Aorta (tissue), 5 donors: ENCODE measurements at places on chromosomes 4 and X. TPM values are rescaled to one million over a fixed set of nuclear protein-coding genes. Genes with fewer than 3 reads are reported as not detected.
A peak's percentile ranks its signal among the peaks of the same experiment; 100 is the strongest.

The FAM9B gene
- total RNA-seq: not detected

- no peak for DNase-seq
- no peak overlapping the region for H3K4me3 ChIP-seq
- no peaks in the 10 kb centered on the region for H3K36me3 ChIP-seq
- no peaks in the 10 kb centered on the region for H3K4me1 ChIP-seq
- H3K27ac ChIP-seq: no peak overlapping the region
- no peaks in the 10 kb centered on the region for H3K27me3 ChIP-seq
Observed at GRCh38 chr4:63211776-63212479, 1197.3 kb downstream of the TECRL start.

DNA sequence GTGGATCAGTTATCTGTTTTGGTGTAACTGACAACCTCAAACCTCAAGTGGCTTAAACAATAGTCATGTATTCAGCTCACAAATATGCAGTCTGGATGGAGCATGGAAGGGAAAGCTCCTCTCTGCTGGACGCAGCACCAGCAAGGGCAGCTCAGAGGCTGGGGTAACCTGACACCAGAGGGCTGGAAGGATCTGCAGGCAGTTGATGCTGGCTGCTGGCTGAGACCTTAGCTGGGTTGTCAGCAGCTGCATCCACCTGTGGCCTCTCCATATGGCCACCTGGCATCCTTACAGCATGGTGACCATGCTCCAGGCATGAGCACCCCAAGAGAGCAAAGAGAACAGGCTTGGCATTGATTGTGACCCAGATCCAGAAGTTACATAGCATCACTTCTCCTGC is 46.7 kb downstream of the ENPP6 start:
- no peaks in the 10 kb centered on the region for H3K27me3 ChIP-seq
- no peak overlapping the region for H3K4me3 ChIP-seq
- H3K4me1 ChIP-seq: no peaks in the 10 kb centered on the region
- H3K36me3 ChIP-seq: no peaks in the 10 kb centered on the region
- H3K27ac ChIP-seq: no peak overlapping the region
- no peak for DNase-seq

The CENPVL2 gene
- not detected for total RNA-seq

DNA sequence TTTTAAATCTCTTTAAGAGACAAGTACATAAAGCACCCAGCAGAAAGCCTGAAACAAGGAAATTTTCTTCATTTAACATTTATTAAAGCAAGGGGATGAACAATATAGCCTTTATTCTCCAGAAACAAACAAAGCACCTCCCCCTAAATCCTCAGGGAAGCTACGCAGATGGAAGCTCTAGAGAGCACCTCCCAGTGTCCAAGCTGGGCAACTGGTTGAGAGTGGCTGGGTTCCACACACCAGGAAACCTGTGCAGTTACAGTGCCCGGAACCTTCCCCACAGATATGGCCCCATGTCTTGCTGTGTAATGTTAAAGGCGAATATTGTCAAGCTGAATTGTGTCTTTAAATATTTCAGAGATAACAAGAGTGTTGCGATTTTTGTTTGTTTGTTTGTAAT is 8.9 kb upstream of the TRIML1 start:
- no peak for DNase-seq
- H3K4me3 ChIP-seq: no peak overlapping the region
- H3K27ac ChIP-seq: no peak overlapping the region
- no peaks in the 10 kb centered on the region for H3K4me1 ChIP-seq
- H3K36me3 ChIP-seq: no peaks in the 10 kb centered on the region

DNA sequence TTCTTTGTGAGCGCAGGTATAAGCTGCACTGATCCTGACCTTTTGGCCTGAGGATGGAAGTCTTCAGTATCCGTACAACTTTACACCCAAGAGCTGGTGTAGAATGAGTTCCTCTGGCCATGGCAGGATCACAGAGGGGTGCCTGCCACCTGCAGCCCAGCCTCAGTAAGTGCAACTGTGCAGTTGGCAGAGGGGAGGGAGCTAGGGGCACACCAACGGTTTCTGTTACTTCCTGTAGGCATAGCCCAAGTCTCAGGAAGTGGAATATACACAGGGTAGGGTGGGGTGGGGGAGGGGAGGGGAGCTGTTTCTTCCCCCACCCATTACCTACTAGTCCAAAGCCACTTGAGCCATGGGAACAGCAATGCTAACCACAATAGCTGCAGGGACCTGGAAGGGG is 85.4 kb upstream of the GBA3 start:
- no peak overlapping the region for H3K27ac ChIP-seq
- no peak overlapping the region for H3K4me3 ChIP-seq
- no peaks in the 10 kb centered on the region for H3K36me3 ChIP-seq
- no peaks in the 10 kb centered on the region for H3K4me1 ChIP-seq

The MGAT4D gene
- total RNA-seq: not detected

GRCh38 chrX:40908026-40908425 is 172.7 kb upstream of the MED14 start:
- DNase-seq: no peak
- no peak overlapping the region for H3K27ac ChIP-seq
- no peaks in the 10 kb centered on the region for H3K27me3 ChIP-seq
- H3K36me3 ChIP-seq: no peaks in the 10 kb centered on the region
- H3K4me1 ChIP-seq: no peaks in the 10 kb centered on the region
- no peak overlapping the region for H3K4me3 ChIP-seq

DNA sequence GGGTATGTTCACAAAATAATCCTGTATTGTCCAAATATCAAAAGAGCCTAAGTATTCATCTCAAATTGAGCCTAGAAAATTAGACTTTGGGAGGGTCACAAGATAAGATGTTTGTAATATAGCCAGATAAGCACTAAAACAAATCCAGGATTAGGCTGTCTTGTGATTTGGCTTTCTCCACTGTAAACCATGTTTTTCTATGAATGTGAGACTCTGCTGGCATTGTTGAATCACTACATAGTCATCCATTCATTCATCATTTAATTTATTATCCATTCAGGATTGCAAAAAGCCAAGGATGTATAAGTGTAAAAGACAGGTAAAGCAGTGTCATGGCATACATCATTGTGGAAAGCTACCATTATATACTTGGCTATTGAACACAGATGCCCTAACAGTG is 148.0 kb downstream of the GRID2 start:
- no peak for DNase-seq
- H3K27me3 ChIP-seq: no peaks in the 10 kb centered on the region
- H3K36me3 ChIP-seq: no peaks in the 10 kb centered on the region
- no peaks in the 10 kb centered on the region for H3K4me1 ChIP-seq
- no peak overlapping the region for H3K4me3 ChIP-seq

- no peaks in the 10 kb centered on the region for H3K4me1 ChIP-seq
- DNase-seq: no peak
- no peaks in the 10 kb centered on the region for H3K36me3 ChIP-seq
- no peak overlapping the region for H3K4me3 ChIP-seq
- no peaks in the 10 kb centered on the region for H3K27me3 ChIP-seq
Observed at GRCh38 chr4:92060333-92060732, 243.4 kb upstream of the GRID2 start.

DNA sequence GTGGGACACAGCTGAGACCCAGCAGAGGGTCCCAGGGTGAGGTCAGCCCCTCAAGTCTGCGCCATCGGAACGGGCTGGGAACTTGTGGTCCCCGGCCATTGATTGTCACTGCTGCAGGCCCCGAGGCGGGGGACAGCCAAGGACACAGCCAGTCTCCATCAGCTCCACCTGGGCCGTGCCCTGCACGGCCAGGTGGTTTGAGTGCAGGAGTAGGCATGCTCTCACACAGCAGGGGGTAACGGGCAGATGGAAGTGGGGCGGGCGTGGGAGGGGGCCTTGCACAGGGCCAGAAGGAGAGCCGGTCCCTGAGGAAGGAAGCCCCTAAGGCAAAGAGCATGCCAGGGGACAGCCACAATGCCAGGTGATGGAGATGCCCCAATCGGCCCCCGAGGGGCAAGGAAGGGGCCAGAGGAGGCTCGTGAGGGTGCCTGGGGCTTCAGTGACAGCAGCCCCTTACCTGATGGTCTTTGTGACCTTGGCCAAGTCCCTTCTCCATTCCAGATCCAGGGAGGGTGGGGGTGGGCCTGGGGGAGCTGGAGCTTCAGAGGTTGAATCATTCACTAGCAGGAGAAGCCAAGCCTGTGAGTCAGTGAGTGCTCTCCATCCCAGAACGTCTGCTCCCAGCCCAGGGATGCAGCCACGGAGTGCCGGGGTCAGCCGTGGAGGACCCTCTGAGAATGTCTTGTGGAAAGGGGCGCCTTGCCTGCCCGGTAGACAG is 2.3 kb downstream of the ATP2B3 start:
- H3K4me3 ChIP-seq: no peak overlapping the region
- DNase-seq: no peak
- no peaks in the 10 kb centered on the region for H3K4me1 ChIP-seq
- H3K36me3 ChIP-seq: no peaks in the 10 kb centered on the region
- H3K27ac ChIP-seq: no peak overlapping the region
- H3K27me3 ChIP-seq: no peaks in the 10 kb centered on the region

DNA sequence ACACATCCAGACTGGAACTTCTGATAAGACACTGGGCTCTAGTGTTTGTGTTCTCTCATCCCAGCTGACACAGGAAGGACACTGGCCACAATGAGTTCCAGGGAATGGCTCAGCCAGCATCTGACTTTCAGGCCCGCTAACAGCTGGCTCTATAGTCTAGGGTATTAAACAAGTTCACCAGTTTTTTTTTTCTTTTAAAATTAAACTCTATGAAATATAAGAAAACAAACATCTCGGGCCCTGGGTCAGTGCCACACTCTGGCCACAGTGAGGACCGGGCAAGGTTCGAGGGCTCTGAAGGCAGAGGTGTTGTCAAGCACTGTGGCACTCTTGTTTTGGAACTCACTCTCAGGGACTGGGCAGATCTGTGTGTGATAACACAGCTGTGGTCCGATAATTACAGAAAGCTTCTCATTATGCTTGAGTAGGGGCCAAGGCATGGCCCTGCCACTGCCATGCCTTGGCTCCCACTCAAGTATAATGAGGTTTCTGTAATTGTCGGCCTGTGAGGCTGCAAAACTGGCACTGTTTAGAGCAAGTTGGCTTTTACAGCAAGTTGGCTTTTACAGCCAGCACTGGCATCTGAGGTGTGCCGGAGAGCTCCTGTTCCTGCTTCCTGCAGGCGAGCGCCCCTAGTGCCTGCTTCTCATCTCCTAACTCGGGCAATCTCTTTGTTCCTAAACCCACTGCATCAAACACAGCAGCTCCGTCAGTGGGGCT is 62.8 kb downstream of the PPP1R2C start:
- no peaks in the 10 kb centered on the region for H3K27me3 ChIP-seq
- no peaks in the 10 kb centered on the region for H3K36me3 ChIP-seq
- peak; percentile 82 for DNase-seq
- peak overlapping the region; percentile 18 for H3K27ac ChIP-seq
- H3K4me3 ChIP-seq: no peak overlapping the region

DNA sequence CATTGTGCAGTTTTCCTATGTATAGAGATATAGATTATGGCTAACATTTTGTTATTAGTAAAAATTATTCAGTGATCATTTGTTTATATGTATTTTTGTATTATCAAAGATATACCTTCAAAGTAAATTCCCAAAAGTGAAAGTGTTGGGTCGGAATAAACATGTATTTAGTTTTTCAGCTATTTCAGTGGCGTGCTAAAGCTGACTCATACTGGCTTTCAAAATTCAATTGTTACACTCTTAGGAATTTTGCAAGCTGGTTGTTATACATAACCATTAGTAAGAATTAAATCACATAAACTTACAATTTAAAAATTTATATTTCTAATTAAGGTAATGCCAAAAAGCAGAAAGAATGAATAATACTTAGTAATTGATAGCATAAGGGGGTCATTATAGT is 288.4 kb upstream of the NRK start:
- no peak overlapping the region for H3K27ac ChIP-seq
- no peaks in the 10 kb centered on the region for H3K36me3 ChIP-seq
- no peaks in the 10 kb centered on the region for H3K27me3 ChIP-seq
- DNase-seq: no peak
- no peak overlapping the region for H3K4me3 ChIP-seq
- no peaks in the 10 kb centered on the region for H3K4me1 ChIP-seq

- H3K4me3 ChIP-seq: no peak overlapping the region
- no peak for DNase-seq
- no peaks in the 10 kb centered on the region for H3K27me3 ChIP-seq
- H3K4me1 ChIP-seq: no peaks in the 10 kb centered on the region
Observed at GRCh38 chr4:16489226-16489625, 263.0 kb upstream of the TAPT1 start.

DNA sequence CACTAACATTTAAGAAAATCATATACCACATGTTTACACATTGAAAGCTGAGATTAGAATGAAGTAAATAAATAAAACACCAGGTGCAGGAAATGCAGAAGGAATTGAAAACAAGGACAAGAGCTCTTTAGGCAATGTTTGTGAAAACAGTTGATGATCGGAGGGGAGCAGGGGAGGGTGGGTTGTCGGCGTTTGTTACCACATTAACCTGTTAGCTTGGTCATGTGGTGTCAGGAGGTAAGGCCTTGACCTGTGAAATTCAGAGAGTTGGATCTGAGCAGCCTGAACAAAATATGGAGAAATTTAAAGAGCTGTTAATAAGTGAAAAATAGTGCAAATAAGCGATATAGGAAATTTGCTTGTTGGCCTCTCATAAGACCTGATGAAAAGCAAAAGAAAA is 759.9 kb downstream of the PDHA2 start:
- H3K27ac ChIP-seq: no peak overlapping the region
- no peaks in the 10 kb centered on the region for H3K4me1 ChIP-seq
- no peak overlapping the region for H3K4me3 ChIP-seq
- no peaks in the 10 kb centered on the region for H3K36me3 ChIP-seq
- DNase-seq: no peak
- H3K27me3 ChIP-seq: no peaks in the 10 kb centered on the region

DNA sequence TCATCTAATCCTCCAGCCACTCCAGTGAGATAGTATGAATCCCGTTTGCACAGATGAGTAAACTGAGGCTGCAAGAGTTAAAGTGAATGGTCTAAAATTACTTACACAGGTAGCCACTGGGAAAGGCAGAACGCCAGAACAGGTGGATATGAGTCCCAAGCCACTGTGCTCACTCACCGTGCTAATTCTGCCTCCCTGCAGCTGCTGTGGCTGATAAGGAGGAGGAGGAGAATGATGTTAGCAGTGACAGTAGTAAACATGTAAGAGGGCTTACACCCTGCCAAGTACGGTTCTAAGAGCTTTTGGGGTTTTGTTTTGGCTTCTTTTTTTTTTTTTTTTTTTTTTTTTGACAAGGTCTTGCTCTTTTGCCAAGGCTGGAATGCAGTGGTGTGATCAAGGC is 90.5 kb upstream of the PRPS2 start:
- no peaks in the 10 kb centered on the region for H3K27me3 ChIP-seq
- H3K4me3 ChIP-seq: no peak overlapping the region
- DNase-seq: no peak
- H3K27ac ChIP-seq: no peak overlapping the region

DNA sequence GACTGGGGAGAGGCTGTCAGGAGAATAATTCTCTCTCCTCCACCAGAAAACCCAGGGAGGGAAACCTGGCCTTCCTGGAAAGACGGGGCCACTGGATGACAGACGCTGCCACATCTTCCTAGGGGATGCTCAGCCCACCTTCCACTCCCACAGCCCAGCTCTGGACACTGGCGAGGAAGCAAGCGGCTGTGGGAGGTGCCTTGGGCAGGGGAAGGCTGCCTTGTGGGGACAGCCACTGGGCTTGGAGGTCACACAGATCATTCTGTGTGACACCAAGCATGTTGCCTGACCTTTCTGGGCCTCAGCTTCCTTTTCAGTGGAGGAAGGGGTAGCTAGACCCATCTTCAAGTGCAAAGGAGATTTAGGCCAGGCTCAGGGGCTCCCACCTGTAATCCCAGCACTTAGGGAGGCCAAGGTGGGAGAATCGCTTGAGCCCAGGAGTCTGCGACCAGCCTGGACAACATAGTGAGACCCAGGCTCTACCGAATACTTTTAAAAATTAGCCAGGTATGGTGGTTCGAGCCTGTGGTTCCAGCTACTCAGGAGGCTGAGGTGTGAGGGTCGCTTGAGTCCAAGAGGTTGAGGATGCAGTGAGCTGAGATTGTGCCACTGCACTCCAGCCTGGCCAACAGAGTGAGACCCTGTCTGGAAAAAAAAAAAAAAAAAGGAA is 9.8 kb upstream of the MSX1 start:
- no peaks in the 10 kb centered on the region for H3K27me3 ChIP-seq
- H3K4me3 ChIP-seq: no peak overlapping the region
- no peak for DNase-seq
